Left kidney (tissue), 8 donors: ENCODE measurements at places on chromosomes 6 and 20.
A peak's percentile ranks its signal among the peaks of the same experiment; 100 is the strongest.

DNA sequence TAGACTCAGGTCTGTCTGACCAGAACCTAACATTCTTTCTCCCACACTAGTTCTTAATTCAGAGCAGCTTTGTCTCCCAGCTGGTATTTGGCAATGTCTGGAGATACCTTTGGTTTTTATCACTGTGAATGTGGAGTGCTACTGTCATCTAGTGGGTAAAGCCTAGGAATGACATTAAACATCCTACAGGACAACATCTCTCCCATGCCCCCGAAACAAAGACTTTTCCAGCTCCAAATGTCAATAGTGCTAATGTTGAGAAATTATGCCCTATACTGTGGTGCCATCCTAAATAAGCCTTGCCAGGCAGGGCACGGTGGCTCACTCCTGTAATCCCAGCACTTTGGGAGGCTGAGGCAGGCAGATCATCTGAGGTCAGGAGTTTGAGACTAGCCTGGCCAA is 4.2 kb upstream of the TTPAL start:
- DNase-seq = peak; percentile 20

- DNase-seq = peak; percentile 86
Measured at GRCh38 chr6:107114213-107114925, 946 bp downstream of the BEND3 start.

DNA sequence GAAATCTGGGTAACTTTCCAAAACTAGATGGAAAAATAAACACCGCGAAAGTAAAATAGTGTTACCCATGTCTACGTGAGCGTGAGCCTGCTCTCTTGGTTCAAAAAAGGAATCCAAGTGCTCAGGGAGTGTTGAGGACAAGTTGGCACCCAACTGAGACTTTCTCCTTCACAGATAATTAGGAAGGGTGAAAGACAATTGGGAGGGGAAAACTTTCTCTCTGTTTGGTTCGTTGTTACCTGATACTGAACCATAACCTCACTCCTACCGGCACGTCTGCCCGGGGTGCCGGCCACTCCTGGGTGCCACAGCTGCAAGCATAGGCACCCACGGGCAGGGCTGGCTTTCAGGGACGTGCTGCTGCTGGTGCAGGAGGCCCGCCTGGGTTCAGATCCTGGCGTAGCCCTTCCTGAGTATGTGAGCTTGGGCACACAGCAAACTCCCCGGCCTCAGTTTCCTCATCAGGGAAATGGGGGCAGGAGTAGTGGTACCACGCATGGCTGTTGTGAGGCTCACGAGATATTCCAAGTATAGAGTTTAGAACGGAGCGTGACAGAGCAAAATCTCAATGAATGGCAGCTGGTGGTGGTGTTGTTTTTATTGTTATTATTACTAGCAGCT is 38.2 kb upstream of the PMEPA1 start:
- no peak for DNase-seq

DNA sequence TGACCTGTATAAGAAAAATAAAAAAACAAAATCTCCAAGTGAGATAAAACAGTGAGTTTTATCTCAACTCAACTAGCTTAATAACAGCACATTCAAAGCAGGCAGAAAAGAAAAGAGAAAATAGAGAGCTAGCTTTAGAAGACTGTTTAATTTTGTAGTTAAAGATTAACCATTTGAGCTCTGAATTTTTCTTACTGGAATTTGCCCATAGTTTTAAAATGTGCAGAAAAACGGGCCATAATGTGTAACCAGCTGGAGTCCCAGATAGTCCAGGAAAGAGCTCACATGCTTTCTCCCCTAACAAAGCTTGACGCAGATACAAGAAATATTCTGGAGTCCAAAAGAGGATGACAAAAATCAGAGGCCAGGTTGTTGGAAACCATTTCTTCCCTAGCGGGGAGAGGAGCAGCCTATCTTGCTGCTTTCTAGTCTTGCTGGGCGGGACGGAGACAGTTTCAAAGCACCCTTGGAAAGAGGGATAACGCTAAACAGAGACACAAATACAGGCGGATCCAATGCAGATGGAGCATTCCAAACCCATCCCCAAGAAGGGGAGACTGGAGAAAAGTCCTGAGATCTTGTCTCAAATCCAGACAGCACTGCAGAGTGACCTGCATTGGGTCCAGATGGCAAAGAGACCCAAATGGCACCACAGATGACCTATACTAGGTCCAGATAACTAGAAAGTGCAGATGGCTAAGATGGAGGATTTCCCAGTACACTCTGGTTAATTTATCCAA is 16.1 kb downstream of the TTK start:
- no peak for DNase-seq

GRCh38 chr6:42958125-42958524 is 2.4 kb upstream of the GNMT start:
- no peak for DNase-seq

DNA sequence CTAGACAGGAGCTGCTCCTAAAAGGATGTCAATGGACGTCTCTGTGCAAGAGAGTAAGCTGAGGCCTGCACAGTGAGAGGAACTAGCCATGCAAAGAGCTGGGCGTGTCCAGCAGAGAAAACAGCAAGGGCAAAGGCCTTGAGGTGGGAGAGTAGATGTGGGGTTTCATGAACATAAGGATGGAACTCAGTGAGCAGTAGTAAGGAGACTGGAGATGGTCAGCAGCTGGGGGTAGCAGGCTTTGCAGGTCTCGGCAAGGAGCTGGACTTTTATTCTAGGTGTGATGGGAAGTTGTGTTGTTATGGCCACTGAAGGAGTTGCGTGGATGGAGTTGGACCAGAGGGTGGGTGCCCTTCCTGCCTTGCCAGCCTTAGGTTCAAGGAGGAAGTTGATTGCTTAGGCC is 90.7 kb upstream of the SIRPA start:
- DNase-seq = no peak

DNA sequence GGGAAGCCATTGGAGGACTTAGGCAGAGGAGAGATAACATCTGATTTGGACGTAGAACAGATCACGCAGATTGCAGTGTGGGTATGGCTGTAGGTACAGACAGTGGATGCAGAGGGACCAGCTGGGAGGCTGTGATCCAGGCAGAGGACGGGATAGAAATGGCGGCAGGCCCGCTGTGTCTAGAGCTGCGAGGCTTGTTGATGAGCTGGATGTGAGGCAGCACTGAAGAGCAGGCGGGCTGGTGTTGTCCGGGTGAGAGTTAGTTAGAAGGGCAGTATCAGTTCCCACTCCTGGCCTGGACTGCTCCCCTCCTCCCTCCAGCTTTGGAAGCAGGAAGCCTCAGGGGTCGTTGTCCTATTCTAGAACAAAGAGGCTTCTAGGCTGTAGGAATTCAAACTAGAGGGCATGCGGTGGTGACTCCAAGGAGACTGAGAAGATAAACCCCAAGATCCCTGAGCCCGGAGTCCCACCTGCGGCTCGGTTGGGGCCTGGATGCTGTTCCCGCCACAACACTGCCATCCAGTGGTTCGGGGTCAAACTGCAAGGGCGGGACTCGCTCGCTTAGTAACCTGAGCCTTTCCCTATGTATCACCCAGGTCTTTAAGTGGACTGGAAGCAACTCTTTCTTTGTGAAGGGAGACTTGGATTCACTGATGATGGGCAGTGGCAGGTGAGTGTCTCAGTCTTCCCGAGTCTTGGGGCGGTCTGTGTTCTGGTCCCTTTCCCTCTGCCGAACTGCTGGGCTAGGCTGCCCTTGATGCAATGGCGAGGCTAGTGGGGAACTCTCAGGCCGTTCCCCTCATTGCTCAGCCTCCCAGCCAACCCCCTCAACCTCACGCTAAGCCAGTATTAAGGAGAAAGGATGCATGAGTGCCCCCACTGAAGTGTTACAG is 11.2 kb downstream of the TLDC2 start:
- DNase-seq = peak; percentile 88

GRCh38 chr20:56604673-56605072 is 24.4 kb upstream of the TFAP2C start:
- DNase-seq = no peak

DNA sequence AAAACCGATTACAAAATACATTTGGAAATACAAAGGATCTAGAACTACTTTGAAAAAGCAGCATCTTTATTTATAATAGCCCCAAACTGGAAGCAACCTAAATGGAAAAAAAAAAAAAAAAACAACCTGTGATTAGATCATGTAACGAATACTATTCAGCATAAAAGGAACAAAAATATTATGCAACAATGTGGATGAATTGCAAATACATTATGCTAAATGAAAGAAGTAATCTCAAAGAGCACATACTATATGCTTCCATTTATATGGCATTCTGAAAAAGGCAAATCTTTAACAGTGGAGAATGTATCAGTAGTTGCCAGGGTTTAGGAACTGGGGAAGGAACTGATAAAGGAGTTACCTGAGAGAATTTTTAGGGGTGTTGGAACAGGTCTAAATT is 28.9 kb downstream of the IRAK1BP1 start:
- DNase-seq = no peak

DNA sequence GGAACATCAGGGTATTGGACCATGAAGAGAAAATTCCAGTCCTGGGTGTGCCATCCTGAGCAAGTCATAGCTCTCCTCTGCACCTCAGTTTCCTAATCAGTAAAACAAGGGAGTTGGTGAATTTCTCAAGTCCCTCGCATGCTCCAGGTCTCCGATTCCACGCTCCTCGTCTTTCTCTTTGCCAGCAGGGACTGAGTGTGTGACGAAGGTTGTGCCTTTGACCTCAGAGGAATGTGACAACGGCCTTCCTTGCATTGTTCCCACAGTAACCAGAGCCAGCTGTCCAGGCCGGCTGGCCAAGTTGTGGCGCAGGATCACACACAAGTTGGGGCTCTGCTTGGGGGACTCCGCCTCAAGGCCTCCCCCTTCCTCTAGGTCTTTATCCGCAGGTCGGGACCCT is 217.3 kb downstream of the ATXN1 start:
- DNase-seq = peak; percentile 73

- DNase-seq = no peak
Measured at GRCh38 chr20:34083137-34083536, 28.9 kb downstream of the EIF2S2 start.

- DNase-seq = no peak
Measured at GRCh38 chr6:159826968-159827647, 27.0 kb downstream of the PNLDC1 start.

GRCh38 chr6:33425668-33426577 is 6.1 kb downstream of the SYNGAP1 start:
- peak; percentile 84 for DNase-seq

- no peak for DNase-seq
Measured at GRCh38 chr6:150314230-150315188, 54.3 kb upstream of the IYD start.

DNA sequence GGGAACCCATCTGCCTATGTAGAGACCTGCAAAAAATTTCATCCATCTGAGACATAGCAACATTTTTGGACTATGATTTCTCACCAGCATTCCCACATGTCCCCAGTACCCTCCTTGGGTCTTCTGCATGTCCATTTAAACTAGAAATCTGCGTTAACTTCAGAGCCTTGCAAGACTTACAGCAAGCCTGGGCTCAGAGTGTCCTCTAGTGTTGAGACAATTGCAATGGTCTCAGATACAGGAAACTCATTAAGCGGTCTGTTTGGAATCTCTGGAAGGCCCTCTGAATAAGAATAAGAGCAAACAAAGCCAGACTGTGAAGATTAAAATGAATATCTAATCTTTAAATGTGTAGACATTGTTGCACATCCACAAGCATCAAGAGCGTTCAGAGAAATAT is 20.5 kb upstream of the PI3 start:
- no peak for DNase-seq

- DNase-seq = peak; percentile 28
Measured at GRCh38 chr6:137013738-137014602, 30.8 kb downstream of the IL20RA start.

DNA sequence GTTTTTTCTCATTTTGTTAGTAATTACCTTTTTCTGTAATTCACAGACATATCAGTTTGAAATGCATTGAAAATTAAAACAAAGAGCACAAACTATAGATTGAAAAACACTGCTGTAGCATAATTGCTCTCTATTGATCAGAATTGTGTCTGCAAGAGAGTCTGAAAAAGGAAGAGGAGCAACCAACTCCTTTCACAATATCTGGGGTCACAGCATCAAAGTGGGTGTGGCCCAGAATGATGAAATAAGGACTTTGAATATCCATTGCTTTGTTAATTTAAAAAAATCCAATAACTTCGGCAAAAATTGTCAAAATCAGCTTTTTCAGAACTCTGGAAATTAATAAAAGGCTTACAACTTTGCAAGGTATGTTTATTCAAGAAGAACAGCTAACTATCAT is 99.2 kb downstream of the MYLK4 start:
- DNase-seq = no peak

GRCh38 chr6:33692078-33692759 is 19.3 kb downstream of the UQCC2 start:
- no peak for DNase-seq
